Activated CD8-positive, alpha-beta memory T cell treated with anti-CD3 and anti-CD28 coated beads, Interleukin-2, amount 50 U/mL, for 4 hours (primary cell): ENCODE measurements at places on chromosomes 13 and 19.

DNA sequence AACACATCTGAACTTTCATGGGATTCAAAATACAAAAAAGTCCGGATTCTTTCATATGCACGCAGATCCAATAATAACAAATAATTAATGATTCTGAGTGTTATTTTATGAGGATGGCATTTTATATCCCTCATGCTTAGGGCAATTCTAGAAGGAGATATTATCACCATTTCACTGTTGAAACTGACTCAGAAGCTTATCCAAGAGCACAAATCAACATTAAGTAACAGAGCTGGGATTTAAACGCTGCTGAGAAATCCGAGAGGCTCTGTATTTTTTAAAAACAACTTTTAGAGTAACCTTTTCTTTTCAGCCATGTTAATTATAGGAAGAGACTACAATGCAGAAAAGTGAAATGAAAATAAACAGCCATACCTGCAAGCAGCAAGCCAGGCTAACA lies 30.3 kb downstream of the ATP7B start:
- no peak for DNase-seq

DNA sequence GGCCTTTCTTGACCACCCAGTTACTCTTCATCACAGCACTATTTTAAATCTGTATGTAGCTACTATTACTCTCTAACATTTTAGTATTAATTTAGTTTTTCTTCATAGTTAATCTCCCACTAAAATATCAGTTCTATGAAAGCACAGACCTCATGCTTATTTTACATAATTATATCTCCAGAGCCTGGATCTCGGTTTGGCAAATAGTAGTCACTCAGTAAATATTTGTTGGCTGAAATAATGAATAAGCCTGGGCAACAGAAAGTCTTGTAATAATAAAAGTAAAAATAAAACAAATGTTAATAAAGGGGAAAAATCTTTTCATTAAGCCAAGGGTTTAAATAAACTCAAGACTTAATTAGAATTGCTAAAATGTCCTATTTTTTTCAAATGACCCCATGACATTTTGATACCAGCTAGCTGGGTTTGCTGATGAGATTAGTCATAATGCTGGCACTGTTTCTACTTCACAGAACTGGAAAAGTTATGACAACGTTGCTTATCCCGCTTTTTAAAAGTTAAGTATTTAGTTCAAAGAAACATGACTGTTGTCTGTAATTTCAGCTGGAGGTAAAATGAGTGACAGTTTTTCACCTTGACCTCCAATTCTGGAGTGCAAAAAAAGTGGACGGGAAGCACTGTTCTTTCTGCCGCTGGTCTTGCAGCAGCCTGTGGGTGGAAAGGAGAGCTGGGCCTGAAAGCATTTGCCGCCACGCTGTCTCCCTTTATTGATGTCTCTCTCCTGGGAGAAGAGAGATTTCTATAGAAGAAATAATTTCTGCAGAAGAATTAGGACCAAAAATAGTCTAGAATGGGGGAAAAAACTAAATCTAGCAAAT lies 85.2 kb upstream of the SPATA13 start:
- DNase-seq = no peak

- DNase-seq = no peak
These were observed 35.2 kb downstream of the DNM2 start for GRCh38 chr19:10752913-10753704.

- DNase-seq = no peak
These were observed 613.2 kb upstream of the KLF12 start for GRCh38 chr13:74747186-74747955.

DNA sequence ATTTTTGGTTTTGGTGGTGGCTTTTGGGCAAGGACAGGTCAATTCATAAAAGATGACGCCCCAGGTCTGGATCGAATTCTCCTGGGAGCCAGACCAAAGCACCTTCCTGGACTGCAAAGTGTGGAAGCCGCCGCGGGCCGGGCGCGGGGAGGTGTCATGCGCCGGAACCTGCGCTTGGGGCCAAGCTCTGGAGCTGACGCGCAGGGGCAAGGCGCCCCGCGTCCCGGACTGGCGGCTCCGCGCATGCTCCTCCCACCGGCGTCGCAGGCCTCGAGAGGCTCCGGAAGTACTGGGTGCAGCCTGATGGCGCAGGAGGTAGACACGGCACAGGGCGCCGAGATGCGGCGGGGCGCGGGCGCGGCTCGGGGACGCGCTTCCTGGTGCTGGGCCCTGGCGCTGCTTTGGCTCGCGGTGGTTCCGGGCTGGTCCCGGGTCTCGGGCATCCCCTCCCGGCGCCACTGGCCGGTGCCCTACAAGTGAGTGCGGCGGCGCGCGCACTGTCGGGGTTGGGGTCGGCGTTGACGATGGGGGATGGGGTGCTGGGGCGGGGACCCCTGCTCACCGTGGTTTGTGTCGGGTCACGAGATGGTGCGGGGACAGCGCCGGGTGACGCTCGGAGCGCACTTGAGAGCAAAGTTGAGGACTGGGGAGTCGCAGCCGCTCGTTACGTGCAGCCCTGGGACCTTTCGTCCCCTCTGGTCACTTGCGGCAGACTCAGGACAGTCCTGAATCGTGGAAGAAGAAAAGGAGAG lies at the start of gene CLN5:
TSS of gene CLN5 (plus strand) at position 286 of the 752 bp plus-strand sequence. CDS start at position 304, 18 bp downstream.
- peak; percentile 93 for DNase-seq

DNA sequence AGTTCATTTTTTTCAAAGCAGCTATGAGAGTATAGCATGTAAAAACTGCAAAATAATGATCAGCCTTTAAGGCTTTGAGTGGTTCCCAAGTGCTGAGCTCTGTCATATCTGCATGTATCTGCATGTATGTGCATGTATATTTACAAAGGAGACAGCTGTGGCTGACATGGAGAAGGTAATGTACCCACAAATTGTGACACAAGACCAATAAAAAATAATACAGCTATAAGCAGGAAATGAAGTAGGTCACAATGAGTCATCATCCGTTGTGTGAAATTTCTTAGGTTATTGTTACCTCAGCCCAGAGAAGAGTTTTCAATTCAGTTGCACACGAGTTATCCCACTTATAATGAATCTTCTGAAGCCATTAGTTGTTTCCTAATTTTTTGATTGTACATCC lies 60.9 kb upstream of the MED4 start:
- no peak for DNase-seq

GRCh38 chr13:41311406-41312175 lies 524 bp downstream of the NAA16 start:
- DNase-seq = peak; percentile 51

- DNase-seq = no peak
These were observed 117.6 kb downstream of the GPC6 start for GRCh38 chr13:93344048-93344705.

- no peak for DNase-seq
These were observed 255.1 kb upstream of the SOX21 start for GRCh38 chr13:94967183-94968039.

DNA sequence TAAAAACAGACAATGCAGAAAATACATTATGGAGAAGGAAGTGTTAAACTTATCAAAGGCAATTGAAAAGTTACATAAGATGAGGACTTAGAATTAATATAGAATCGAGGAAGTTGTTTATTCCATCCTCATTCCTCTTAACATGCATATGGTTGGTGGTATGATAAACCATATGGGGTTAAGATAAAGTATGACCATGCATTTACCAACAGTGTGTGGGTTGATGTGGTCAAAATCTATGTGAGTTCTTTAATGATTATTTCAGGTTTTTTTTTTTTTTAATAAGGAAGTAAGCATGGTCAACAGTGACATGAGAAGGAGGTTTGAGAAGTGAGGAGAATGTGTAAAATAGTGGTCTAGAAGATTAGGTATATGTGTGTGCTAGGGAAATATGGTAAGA lies 94.5 kb downstream of the TDRD3 start:
- DNase-seq = no peak

- DNase-seq = no peak
These were observed 911 bp downstream of the ENOX1 start for GRCh38 chr13:43785650-43786471.

- no peak for DNase-seq
These were observed 390.7 kb upstream of the ARGLU1 start for GRCh38 chr13:106958621-106959048.

GRCh38 chr13:99648066-99648665 lies 146.9 kb downstream of the TM9SF2 start:
- DNase-seq = no peak

DNA sequence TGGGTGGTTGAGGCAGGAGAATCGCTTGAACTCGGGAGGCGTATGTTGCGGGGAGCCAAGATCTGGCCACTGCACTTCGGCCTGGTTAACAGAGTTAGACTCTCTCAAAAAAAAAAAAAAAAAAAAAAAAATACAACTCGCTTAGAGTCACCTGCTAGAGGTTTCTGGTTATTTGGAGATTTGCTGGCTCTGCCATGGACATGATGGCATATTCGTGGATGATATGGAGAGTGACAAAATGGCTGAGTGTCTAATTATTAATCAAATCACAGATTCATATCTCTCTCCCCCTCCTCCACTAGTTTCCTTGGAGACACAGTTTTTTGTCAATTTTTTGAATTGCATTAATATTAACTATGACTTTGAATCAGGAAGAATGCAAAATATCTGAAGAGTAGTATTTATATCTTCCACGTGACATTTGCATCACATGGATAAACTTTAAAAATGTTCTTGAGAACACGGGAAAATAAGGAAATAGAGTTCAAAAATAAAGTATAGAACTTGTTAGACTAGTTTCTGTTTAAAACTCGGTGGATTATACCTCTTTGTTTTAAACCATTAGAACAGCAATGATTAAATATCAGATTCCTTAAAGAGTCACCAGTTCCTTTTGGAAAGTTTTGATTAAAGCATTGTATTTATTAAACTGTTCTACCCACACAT lies 47.8 kb downstream of the KLF5 start:
- DNase-seq = no peak

GRCh38 chr13:43157796-43158195 lies 134.4 kb downstream of the DNAJC15 start:
- no peak for DNase-seq

- DNase-seq = no peak
These were observed 4.3 kb downstream of the N4BP2L1 start for GRCh38 chr13:32423592-32423991.

- no peak for DNase-seq
These were observed 17.6 kb downstream of the BCAT2 start for GRCh38 chr19:48793271-48793670.

GRCh38 chr13:59112221-59112718 lies 1051.5 kb downstream of the DIAPH3 start:
- no peak for DNase-seq
